Pons (tissue), 1 donor: ENCODE measurements at places on chromosomes 11 and 22.

DNA sequence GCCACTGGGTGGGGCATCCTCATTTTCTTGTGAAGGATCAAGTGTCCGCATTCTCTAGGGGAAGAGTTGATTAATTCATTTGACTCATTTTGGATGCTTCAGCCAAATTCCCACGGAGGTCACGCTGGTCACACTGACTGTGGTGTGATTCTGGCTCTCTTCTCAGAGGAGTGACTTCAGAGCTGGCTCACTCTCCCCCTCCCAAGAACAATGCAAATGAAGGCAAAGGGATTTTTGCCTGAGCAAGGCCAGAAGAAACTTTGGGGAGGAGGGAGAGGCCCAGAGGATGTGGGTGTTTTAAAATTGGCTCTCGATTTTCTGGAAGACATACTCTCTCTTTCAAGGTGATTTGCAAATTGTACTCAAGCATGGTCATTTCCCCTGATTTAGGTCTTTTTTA is 51.1 kb upstream of the LMO2 start:
- DNase-seq: peak; percentile 48

- no peak for DNase-seq
Observed at GRCh38 chr22:42317691-42318547, 47.5 kb upstream of the TCF20 start.

DNA sequence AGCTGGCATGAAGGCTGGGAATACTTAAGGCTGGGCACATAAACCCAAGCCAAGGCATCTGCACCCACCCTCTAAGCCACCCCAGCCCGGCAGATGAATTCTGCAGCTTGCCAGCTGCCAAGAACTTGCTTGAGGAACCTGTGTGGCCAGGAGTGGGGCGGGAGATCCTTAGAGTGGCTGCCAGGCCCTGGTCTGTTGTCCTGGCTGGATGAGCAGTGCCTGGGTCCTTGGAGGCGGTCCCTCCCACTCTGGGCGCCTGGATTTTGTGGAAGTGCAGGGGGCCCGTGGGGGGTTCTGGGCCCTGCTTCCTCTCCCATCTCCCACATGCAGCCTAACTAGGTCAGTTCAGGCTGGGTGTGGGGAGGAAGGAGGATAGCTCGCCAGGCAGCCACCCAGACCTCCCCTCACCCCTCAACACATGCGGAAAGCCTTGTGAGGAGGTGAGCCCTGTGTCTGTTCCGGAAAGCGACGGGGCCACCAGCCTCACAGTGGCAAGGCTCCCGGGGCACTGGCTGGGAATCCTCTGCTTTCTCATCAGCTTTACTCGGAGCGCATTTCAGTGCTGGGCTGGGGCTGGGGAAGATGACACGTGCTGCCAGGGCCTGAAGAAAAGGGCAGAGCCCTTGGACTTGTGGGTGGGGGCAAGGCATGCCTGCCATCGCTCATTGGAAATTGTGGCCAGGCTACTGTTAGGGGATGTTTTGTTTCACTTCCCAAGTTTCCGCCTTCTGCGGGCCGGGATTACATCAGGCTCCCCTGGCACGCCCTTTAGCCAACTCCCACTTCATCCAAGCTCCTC is 8.4 kb downstream of the DAGLA start:
- peak; percentile 37 for DNase-seq

GRCh38 chr11:107427569-107428180 is 29.9 kb downstream of the CWF19L2 start:
- DNase-seq: no peak

- DNase-seq: no peak
Observed at GRCh38 chr11:37280200-37280599, 682.2 kb upstream of the RAG2 start.
